ENCODE measurements at places on chromosomes 11 and 22. TPM values are rescaled to one million over a fixed set of nuclear protein-coding genes. Genes with fewer than 3 reads are reported as not detected.
A peak's percentile ranks its signal among the peaks of the same experiment; 100 is the strongest.

The OR10D3 gene
- total RNA-seq = not detected

DNA sequence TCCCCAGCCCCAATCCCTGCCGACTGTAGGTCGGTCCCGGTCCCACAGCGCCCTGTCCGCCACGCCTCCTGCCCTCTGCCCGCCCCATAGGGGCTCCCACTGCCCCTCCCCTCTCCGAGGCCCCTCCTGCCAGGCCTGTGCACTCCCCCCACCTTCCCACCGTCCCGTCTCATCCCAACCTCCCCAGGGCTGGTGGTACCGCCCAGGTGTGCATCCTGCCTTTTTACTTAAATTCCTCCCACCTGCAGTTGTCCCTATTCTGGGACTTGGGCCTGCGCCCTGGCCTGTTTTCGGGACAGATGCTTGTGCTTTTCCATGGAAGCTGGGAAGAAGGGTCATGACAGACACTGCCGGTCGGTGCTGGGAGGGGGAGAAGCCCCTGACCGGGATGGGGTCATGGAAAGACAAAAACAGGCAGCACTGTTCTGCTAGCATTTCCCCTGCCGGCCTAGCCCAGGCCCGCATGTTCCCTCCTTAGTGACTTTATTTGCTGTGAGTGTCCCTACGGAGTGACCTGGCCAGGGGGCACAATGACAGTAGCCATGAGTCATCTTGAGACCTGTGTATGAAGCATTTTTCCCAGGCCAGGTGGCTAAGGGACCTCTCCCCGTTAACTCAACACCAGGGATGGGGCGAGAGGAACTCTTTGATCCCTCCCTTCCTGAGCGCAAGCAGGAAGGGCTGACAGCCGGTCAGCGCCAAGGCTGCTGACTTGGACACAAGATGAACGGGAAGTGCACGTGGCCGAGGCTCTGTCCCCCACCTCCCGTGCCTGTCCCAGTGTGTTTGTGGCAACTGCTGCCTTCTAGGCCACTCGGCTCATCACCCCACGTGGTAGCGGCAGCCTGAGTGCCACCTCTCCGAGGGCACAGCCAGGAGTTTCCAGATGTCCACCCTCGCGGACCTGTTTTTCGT lies 7.1 kb downstream of the TBX1 start:
- peaks cover 75% of the 10 kb centered on the region for H3K27me3 ChIP-seq
- no peak for DNase-seq
- H3K4me1 ChIP-seq = peaks cover 19% of the 10 kb centered on the region
- no peak overlapping the region for H3K4me3 ChIP-seq
- no peak overlapping the region for H3K27ac ChIP-seq
- no peaks in the 10 kb centered on the region for H3K36me3 ChIP-seq

DNA sequence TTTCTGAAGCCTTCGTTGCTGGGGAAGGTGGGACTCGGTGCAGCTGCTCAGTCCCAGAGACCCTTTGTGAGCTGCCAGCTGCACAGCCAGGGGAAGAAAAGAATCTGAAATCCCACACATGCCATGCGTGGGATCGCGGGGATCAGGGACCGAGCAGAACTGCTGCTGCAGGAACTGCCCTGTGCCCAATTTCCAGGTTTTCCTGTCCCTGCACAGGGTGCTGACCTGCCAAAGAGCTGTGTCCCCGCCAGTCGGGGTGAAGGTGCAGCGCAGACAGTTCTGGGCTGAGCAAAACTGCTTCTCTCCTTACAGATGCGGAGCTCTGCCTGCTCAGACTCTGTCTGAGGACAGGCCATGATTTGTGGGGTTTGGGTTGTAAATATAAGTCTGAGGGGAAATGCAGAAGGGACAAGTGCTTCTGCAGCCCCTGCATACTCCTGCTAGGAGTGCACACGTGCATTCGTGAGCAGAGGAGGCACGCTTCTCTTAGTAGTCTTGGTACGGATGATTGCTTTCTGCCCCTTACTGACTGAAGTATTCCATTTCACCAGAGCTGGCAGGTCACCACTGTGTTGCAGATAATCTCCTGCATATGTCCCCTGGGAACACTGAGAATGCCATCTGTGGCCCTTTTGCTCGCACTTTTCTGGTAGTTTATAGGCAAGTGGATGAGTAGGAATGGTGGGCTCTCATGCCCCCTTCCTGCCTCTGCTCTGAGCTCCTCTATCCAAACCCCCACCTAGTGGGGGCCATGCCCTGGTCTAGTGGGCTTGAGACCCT lies 141.4 kb downstream of the PARVA start:
- H3K4me3 ChIP-seq = no peak overlapping the region
- peaks cover 6% of the 10 kb centered on the region for H3K36me3 ChIP-seq
- H3K4me1 ChIP-seq = peaks cover 7% of the 10 kb centered on the region
- no peak for DNase-seq
- no peaks in the 10 kb centered on the region for H3K27me3 ChIP-seq

The OTOG gene
- total RNA-seq = 1.3 TPM

DNA sequence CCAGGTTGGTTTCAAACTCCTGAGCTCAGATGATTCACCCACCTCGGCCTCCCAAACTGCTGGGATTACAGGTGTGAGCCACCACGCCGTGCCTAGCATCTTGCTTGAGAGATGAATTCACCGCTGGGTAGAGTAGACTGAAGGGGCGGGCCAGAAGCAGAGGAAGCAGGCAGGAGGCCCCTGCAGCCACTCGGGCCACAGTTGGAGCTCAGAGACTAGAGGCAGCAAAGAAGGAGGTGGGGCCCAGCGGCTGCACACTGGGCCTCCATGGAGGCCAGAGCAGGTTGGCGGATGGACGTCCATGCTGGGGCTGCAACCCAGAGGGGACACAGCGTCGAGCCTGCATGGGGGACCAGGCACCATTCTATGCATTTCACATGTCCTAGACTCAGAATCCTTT lies 88.4 kb upstream of the FGF3 start:
- peaks cover 19% of the 10 kb centered on the region for H3K4me1 ChIP-seq
- H3K4me3 ChIP-seq = no peak overlapping the region
- DNase-seq = no peak
- no peaks in the 10 kb centered on the region for H3K36me3 ChIP-seq
- peaks cover 2% of the 10 kb centered on the region for H3K27me3 ChIP-seq

GRCh38 chr11:48261600-48261999 lies 2.1 kb upstream of the OR4X1 start:
- no peak overlapping the region for H3K4me3 ChIP-seq
- DNase-seq = no peak
- no peak overlapping the region for H3K27ac ChIP-seq

GRCh38 chr11:122670131-122670530 lies 14.6 kb downstream of the UBASH3B start:
- no peaks in the 10 kb centered on the region for H3K27me3 ChIP-seq
- no peak overlapping the region for H3K27ac ChIP-seq
- no peak overlapping the region for H3K4me3 ChIP-seq
- DNase-seq = no peak
- H3K4me1 ChIP-seq = peaks cover 22% of the 10 kb centered on the region

DNA sequence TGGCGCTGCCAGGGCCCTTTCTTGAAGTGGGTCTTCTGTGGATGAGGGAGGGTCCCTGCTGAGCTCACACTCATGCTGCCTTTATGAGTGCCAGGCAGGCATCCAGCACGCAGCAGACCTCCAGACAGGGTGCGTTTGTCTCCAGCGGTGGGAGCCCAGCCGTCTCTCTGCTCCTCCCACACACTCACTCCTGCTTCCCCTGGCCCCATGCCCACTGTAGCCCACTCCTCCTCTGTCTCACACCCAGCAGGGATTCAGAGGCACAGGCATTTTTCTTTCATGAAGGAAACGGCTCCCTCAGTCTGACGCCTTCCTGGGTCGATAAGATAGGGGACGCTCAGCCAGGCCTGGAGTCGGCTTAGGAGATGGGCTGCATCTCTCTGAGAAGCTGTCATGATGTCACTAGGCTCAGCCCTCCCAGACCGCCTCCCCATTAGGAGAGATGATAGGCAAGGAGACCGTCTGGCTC lies 183.9 kb upstream of the NCAM1 start:
- no peak overlapping the region for H3K4me3 ChIP-seq
- peaks cover 31% of the 10 kb centered on the region for H3K4me1 ChIP-seq
- DNase-seq = no peak
- H3K36me3 ChIP-seq = no peaks in the 10 kb centered on the region
- peak overlapping the region; percentile 52 for H3K27ac ChIP-seq

DNA sequence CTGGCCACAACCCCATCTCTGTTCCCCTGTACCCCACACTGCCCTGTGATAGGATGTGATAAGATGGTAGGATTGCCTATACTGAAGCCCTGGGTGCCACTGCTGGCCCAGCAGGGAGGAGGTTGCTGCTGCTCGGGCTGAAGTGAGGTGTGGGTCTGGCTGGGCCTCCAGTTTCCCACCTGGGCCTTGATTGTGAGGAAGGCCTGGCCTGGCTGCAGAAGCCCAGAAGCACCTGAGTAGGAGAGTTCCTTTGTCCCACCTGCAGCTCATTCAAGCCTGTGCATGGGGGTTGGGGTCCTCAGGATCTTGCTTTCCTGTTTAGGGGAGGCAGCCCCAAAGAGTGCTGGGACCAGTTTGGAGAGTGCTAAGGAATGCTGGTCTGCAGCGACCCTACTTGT lies 3.3 kb downstream of the ST3GAL4 start:
- H3K27me3 ChIP-seq = no peaks in the 10 kb centered on the region
- H3K4me3 ChIP-seq = peak overlapping the region; percentile 50
- no peak for DNase-seq
- H3K36me3 ChIP-seq = peaks cover 8% of the 10 kb centered on the region
- H3K27ac ChIP-seq = peak overlapping the region; percentile 75
- H3K4me1 ChIP-seq = peaks cover 75% of the 10 kb centered on the region

DNA sequence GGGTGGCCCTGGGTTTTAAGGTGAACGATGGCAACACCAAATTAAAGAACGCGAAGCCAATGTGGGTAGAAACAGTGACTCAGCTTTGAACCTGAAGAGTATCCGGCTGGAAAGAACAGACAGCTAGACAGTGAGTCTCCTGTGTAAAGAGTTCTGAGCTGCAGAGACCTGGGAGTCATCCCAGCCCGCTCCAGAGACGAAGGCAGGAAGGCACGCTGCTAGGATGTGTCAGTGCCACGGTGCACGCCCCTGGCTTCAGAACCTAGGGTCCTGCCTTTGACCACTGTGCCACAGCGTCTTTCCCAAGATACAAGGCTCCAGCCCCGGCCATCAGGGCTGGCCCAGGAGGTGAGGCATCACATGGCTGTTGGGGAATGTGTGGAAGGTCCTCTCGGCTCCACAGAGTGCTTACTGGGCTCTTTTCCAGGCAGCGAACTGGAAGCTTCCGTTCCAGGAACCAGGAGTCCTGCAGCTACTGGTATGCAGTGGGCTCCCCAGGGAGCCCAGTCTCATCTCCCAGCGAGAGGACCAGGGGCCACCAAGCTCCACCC lies 29.9 kb downstream of the LRFN4 start:
- no peak overlapping the region for H3K4me3 ChIP-seq
- peaks cover 61% of the 10 kb centered on the region for H3K4me1 ChIP-seq
- no peak overlapping the region for H3K27ac ChIP-seq
- no peaks in the 10 kb centered on the region for H3K27me3 ChIP-seq

- H3K27ac ChIP-seq = no peak overlapping the region
- peaks cover 16% of the 10 kb centered on the region for H3K36me3 ChIP-seq
- no peak for DNase-seq
- peaks cover 44% of the 10 kb centered on the region for H3K4me1 ChIP-seq
- H3K27me3 ChIP-seq = no peaks in the 10 kb centered on the region
- H3K4me3 ChIP-seq = no peak overlapping the region
Measured at GRCh38 chr11:117855186-117855845, 21.1 kb downstream of the FXYD6 start.

DNA sequence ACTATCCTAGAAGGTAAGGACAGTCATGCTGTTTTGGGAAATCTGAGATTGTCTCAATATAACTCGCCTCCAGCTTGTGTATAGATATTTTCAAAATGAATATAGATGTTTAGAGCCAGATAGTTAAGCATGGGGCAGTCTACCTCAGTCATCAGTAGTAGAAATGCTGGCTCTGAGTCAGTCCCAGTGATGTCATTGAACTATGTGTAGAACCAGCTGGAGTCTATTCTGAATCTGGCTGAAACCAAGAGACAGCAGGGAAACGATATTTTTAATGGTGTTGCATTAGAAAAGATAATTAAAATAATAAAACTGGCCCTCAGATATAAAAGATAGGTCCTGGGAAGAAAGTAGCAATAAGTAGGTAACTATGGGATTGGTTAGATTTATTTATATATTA lies 25.9 kb downstream of the PIWIL4 start:
- H3K27me3 ChIP-seq = no peaks in the 10 kb centered on the region
- DNase-seq = peak; percentile 32
- no peak overlapping the region for H3K4me3 ChIP-seq
- no peaks in the 10 kb centered on the region for H3K36me3 ChIP-seq
- no peaks in the 10 kb centered on the region for H3K4me1 ChIP-seq
- no peak overlapping the region for H3K27ac ChIP-seq

DNA sequence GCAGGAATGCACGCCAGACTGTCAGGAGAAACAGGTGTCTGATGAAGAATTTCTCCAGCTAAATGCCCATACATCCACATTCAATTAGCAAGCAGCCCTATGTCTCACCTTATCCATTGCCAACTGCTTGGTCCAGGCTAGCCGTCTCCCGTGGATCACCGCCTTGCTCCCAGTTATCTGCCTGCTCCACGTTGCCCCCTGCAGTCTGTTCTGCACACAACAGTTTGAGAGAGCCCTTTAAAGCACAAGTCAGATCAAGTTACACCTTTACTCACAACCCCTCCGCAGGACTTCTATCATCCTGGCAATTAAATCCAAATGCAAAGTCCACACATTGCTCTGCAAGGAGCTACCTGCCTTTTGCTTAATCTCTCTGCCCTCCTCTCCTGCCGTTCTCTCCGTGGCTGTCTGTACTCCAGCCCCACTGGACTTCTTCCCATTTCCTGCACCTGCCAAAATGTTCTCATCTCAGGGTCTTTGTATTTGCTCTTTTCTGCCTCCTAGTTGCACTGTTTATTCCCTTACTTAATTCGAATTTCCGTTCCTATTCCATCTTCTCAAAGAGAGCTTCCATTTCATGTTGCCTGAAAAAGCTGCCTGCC lies 185.3 kb upstream of the LARGE1 start:
- DNase-seq = peak; percentile 17
- no peaks in the 10 kb centered on the region for H3K36me3 ChIP-seq
- peaks cover 4% of the 10 kb centered on the region for H3K4me1 ChIP-seq
- no peaks in the 10 kb centered on the region for H3K27me3 ChIP-seq

- no peak overlapping the region for H3K4me3 ChIP-seq
- peaks cover 3% of the 10 kb centered on the region for H3K27me3 ChIP-seq
- no peak overlapping the region for H3K27ac ChIP-seq
- no peak for DNase-seq
- H3K36me3 ChIP-seq = no peaks in the 10 kb centered on the region
Measured at GRCh38 chr11:128834157-128834556, 32.9 kb downstream of the KCNJ1 start.
